Activated T-cell treated with anti-CD3 and anti-CD28 coated beads for 4 hours (primary cell): ENCODE measurements at places on chromosomes 16 and 17.

DNA sequence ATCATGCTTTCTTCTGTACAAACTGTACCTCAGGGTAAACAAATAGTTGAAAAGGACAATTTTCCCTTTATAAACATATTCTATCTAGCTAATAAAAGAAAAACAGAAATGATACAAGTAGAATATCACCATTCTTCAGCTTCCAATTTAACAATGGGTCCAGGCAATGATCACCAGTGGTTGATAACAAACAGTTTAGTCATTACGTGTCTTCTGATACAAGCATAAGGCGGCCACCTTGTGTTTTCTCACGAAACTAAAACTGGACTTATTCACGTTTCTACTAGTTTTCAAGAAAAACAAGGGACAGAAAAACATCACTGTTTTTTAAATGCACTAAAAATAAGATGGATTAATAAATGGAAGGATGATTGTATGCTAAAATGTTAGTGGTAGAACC, 58.3 kb downstream of the STH start:
- no peak for DNase-seq

DNA sequence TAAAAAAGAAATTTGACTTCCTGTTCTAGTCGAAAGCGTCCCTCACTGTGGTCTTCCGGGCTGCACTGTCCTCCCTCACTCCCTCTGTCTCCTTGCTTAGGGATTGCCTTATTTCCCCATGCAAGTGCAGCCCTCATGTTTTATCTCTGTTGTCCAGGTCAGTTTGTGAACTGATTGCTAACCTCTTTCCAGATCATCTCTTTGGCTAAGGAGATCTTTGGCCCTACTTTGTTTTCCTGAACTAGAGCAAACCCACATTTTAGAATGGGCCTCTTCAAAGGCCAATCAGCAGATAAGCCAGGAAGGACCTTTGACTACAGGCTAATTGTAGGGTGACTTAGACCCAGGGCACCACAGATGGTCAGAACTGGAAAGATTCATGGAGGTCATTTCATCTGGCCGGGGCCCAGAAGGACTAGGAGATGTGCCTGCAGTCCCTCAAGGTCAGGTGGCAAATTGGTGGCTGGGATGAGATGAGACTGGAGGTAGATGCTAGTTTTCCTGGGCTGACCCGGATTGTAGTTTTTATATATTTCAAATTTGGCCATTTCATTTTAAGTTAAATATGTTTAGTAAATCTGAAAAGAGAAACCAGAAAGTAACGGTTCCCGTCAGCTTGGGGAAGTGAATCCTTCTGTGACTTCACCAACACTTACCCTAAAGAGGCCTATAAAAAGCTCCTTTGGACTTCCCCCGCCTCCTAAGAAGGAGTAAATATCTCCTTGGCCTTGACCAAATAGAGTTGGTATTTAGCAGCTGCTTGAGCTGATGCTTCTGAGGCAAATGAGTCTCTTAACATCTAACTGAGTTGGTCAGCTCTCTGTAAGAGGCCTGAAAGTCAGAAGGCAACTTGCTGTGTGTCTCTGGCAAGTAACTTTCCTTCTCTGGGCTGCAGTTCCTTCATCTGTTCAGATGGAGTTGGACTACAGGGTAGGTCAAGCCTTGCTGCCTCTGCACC, 6.2 kb upstream of the SLC25A19 start:
- no peak for DNase-seq

GRCh38 chr16:87178177-87178863, 138.9 kb downstream of the C16orf95 start:
- no peak for DNase-seq

GRCh38 chr17:45733781-45734180, 50.3 kb upstream of the CRHR1 start:
- no peak for DNase-seq

- DNase-seq, result no peak
Measured at GRCh38 chr17:17736205-17737183, 55.2 kb downstream of the RAI1 start.

DNA sequence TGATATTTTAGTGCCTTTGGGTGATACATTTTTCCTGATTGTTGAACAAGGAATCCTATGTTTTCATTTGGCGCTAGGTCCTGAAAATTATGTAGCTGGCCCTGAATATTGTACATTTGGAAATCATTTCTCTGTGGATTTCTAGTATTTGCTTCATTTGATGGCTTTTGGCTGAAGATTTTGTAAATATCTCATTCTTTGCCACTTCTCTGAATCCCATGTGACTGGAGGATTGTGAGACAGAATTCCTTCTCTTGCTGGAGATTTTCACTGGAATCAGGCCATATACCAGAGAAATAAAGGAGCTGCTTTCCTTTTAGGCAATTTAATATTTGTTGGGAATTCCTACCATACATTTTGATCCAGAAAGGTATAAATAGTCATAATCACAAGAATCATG, 8.6 kb downstream of the KRT28 start:
- no peak for DNase-seq

GRCh38 chr16:51151961-51152663, 1.0 kb upstream of the SALL1 start:
- no peak for DNase-seq

GRCh38 chr16:47507701-47508100, 46.6 kb downstream of the PHKB start:
- DNase-seq, result no peak
